ENCODE measurements at places on chromosomes 2 and 18. TPM values are rescaled to one million over a fixed set of nuclear protein-coding genes. Genes with fewer than 3 reads are reported as not detected.

- no peak for DNase-seq
Measured at GRCh38 chr2:178512484-178512883, 32.2 kb downstream of the PLEKHA3 start.

DNA sequence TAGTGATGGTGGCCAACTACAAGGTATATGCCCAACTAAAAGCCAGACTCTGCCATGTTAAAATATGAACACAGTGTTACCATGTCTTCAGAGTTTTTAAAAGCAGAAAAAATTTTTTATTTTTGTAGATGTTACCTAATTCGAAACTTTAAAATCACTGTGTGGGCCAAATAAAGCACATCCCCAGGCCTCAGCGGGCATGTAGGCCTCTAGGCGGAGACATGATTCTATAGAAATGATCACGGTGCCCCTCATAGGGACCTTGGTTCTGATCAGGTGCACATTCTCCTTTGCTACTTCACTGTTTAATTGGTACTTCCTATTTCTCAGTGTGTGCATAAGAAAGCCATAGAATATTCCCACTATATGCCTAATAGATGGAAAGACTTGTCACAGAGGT is 349.2 kb downstream of the XIRP2 start:
- no peak for DNase-seq

GRCh38 chr2:66530651-66531050 is 95.7 kb downstream of the MEIS1 start:
- no peak for DNase-seq

DNA sequence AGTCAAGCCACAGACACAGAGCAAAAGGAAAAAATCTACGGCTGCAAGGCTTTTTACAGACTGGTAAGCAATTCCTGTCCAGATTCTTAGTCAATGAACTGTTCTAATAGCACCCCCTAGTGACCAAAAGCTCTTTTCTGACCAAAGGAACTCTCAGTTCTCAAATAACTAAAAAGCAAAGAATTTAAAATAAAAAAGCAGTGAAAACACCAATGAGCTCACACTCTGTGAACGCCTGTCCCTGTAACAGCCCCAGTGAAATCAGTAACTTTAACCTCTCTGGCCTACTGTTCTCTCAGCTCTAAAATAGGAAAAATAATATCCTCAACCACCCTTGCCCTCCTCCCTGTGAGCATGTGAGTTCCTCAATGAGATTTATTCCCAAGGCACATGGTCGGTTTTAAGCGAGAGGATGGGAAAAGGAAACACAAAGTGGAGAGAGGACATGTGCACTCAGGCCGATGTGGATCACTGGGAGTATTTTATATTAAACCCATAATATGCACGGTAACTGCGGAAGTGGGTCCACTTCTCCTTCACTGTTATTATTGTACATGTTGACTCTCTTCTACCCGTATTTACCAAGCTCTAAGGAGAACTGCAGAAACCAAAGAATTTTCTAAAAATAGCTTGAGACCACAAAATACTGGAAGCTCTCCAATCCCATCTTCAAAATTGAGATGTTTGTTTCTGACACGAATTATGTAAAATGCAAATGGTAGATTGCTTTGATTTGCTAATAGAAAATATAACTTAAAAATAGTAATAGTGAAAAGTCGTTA is 128.5 kb downstream of the STK39 start:
- no peak for DNase-seq

GRCh38 chr18:9775178-9775577 is 67.1 kb downstream of the RAB31 start:
- DNase-seq = no peak

DNA sequence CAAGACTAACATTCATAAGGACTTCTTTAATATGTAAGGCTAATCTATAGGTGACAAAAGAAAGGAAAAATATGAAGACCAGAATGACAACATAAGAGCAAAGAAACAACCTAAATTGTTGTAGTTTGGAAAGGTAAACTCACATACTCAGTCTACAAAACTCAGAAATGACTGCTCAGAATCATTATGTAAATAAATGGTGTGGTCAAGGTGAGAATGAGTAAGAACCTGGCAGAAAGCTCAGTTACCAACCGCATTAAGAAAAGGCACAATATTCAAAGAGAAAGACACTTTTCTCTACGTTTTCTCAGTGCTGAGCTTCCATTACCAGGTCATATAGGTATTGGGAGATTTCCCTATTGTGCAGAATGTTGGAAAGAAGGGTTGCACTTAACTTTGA is 15.8 kb downstream of the ATF2 start:
- no peak for DNase-seq

GRCh38 chr2:197919487-197919886 is 115.1 kb downstream of the PLCL1 start:
- no peak for DNase-seq

GRCh38 chr2:17835516-17835915 is 19.3 kb downstream of the MSGN1 start:
- no peak for DNase-seq

GRCh38 chr2:21422050-21422449 is 298.3 kb downstream of the TDRD15 start:
- no peak for DNase-seq

GRCh38 chr2:8437228-8437948 is 244.5 kb upstream of the ID2 start:
- no peak for DNase-seq

DNA sequence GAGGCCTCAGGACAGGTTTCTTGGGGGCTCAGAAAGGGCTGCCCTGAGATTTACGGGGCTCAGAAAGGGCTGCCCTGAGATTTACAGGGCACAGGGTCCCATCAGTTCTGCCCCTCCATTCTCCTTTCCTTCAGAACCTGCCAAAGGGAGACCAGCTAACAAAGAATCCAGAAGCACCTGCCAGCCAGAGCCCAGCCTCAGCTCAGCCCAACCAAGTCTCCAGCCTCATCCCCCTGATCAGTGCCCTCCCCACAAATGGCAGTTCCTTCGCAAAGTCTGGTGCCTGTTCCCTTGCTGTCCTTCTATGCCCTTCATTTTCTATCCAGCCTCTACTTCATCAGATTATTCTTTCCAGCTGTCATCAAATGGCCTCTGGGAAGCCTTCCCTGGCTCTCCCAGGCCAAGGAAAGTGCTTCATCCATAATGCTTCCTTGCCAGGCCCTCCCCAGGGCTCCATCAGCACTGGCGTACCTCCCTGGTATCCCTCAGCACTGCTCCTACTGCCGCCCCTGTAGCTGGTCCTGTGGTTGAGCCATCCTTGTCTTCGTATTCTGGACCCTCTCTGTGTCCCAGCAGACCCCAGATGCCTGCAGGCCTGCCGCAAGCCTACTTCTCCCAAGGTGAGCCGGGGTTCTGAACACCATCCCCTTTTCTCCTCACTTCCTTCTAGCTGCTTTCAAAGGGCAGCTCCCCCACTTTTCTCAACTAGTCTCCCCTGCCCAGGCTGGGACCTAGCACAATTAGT is 96.2 kb upstream of the EPAS1 start:
- no peak for DNase-seq

- DNase-seq = no peak
Measured at GRCh38 chr2:151423760-151424159, 14.1 kb downstream of the RIF1 start.

- DNase-seq = peak; percentile 85
Measured at GRCh38 chr2:203327901-203328759, at the start of gene ABI2. ABI2 (plus strand) TSS chr2:203328394; CDS start chr2:203328515, 121 bp downstream.

DNA sequence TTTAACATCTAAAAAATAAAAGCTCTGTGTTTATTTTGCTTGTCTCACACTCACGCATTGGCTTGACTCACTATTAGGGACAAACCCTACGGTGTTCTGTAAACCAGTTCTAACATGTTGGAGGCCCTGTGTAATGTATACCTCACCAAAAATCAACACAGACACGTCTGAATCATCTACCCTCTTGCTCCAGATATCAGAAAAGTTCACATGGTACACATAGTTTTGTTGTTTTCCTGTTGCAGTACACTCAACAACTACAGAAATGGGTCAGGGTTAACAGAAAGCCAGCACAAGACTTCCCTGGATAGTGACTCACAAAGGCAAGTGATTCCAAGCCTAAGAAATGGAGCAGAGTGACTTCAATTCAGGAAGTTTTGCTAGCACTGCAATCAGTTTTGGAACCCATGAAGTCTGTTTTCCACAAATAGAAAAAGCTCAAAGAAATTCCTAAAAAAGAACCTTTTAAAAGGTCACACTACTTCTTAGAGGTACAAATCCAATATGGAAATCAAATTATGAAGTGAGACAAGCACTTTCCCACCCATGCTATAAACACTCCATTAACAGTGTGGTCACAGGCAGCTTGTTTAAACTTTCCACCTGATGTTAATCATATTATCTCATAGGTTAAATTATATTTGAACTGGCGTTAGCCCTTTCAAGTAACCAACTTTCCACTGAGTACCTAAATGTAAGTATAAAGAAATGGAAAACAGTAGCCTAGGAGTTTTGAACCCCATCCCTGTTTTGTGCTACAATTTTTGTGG is 87.4 kb downstream of the GAREM1 start:
- DNase-seq = no peak

DNA sequence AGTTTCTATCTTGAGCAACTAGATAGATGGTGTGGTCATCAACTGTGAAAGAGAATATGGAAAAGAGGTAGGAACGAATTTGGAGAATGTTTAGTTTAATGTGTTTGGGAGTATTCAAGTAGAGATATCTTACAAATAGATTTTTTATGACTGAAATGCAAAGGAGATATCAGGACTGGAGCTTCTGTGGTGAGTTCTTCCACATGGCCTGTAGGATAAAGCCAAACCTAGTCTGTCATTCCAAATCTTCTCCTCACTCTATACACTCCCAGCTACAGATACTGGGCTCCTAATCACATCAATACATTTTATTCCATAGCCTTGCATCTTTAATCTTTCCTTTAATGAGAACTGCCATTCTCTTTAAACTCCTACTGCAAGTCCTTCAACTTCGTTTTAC is 194.3 kb downstream of the FIGN start:
- no peak for DNase-seq

DNA sequence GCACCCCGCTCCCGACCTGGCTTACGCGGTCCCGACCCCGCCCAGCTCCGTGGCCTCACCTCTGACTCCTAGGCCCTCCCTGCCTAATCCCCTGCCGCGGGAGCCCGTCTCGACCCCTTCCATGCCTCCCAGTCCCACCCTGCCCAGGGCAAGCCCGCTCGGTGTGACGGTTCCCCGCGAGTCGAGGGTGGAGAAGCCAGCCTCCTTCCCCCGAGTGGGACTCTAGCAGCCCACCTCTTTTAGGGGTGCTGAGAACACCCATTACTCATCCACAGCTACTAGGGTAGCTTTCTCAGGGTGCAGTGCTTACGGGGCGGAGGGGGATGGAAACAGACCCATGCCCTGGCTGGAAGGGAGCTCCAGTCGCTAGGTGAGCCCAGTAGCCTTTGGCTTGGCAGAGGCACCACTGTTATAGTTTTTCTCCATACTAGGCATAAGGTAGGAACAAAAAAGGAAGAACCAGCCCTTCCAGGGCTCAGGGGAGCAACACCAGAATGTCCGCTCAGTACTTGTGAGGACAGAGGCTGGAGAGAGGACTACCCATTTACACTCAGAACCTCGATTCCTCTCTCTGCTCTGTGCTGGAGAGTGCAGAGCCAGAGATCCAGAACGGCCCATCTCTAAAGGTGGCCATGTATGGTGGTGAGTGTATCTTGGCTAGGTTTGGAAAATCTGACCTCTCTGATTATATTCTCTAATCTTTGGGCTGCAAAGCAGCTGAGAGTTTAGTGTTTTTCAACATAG is 606 bp downstream of the AGBL5 start:
- DNase-seq = peak; percentile 63

- DNase-seq = no peak
Measured at GRCh38 chr2:49291619-49292018, 137.3 kb upstream of the FSHR start.

GRCh38 chr2:43027097-43027873 is 199.1 kb downstream of the ZFP36L2 start:
- DNase-seq = peak; percentile 52

- no peak for DNase-seq
Measured at GRCh38 chr2:141029428-141030078, 1101.3 kb downstream of the LRP1B start.

- DNase-seq = no peak
Measured at GRCh38 chr18:23983112-23983511, 31.4 kb upstream of the TTC39C start.

- DNase-seq = no peak
Measured at GRCh38 chr2:195419033-195419432, 238.0 kb upstream of the SLC39A10 start.

DNA sequence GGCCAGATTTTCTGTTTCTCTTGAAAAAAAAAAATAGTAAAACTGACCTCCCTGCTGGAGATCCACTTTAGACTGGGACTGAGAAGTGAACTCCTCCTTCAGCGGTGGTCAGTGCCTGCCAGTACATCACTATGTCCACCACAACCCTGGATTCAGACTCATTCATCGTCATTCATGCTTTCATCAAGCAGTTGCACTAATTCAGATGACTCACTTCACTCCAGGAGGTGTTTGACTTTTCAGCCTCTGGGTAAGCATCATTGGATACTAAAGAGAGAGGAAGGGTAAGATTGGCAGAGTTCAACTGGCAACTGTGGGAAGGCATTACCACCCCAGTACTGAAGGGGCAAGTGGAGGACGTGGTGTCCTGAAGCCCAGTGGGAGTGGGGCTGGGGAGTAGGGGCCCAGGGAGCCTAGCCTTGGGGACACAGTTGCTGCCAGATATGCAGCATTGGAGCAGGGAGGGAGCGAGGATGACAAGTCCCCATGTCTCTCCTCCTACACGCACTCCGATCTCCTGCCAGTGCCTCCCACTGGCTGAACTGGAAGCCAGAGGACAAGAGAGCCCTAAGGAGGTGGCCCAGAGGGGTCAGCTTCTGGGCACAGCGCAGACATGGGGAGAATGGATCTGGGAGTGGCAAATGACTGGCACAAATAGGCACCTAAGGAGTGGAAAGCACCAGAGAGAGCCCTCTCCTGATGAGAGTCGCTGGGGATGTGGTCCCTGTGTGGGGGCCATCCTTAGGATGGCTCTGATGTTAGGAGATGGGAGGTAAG is 111.1 kb downstream of the TGFA start:
- no peak for DNase-seq

- no peak for DNase-seq
Measured at GRCh38 chr2:46020416-46020815, 276.8 kb upstream of the EPAS1 start.

GRCh38 chr2:189360861-189361260 is 80.4 kb upstream of the WDR75 start:
- DNase-seq = no peak

The LINC00305 gene
- not detected for total RNA-seq

The RAB12 gene
- 15.8 TPM for total RNA-seq

The POTEJ gene
- total RNA-seq = 0.08 TPM

The CREG2 gene
- total RNA-seq = 0.12 TPM

The RAX gene
- not detected for total RNA-seq

The SETBP1 gene
- 21.2 TPM for total RNA-seq

The SCYGR7 gene
- total RNA-seq = not detected

The ZNF514 gene
- total RNA-seq = 18.6 TPM

The GRB14 gene
- 1.6 TPM for total RNA-seq

The COL6A3 gene
- 22.6 TPM for total RNA-seq

The FHOD3 gene
- total RNA-seq = 5.1 TPM

The REG1B gene
- total RNA-seq = 4.6 TPM

The ABCG5 gene
- 0.14 TPM for total RNA-seq
